ENCODE measurements at places on chromosomes 6 and 20.

GRCh38 chr6:39208223-39208739, 21.0 kb downstream of the KCNK5 start:
- no peak for DNase-seq

DNA sequence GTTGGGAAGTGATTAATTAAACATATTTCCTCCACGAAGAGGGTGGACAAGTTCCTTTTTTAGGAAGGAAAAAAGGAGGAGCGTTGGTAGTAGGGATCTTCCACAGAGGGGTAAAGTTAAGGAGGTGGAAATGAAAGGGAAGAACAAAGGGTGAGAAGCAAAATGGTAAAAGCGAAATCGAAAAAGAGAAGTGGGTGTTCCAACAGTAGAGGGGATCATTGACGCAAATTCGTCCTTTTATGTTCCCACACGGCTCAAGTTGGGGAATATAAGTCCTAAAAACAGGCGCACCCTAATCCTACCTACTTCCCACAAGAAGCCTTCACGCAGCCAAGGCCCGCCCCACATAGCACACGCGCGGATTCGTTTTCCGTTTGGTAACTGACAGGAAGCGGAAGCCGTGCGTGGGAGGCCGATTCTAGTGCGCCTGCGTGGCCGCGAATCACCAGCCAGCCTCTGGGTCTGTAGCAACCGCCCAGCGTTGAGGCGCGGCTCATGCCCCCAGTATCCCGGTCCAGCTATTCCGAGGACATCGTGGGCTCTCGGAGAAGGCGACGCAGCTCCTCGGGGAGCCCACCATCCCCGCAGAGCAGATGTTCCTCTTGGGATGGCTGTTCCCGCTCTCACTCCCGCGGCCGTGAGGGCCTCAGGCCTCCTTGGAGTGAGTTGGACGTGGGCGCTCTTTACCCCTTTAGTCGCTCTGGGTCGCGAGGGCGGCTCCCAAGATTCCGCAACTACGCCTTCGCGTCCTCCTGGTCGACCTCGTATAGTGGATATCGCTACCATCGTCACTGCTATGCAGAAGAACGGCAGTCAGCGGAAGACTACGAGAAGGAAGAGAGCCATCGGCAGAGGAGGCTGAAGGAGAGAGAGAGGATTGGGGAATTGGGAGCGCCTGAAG, at the start of gene NKAPL:
NKAPL (plus strand) TSS at position 421 of the 901 bp plus-strand sequence; CDS start at position 496, 75 bp downstream.
- DNase-seq, result peak; percentile 77

- no peak for DNase-seq
Measured at GRCh38 chr6:39086294-39086693, 28.7 kb downstream of the SAYSD1 start.

- DNase-seq, result peak; percentile 68
Measured at GRCh38 chr6:126797981-126798380, 320.5 kb upstream of the RSPO3 start.

DNA sequence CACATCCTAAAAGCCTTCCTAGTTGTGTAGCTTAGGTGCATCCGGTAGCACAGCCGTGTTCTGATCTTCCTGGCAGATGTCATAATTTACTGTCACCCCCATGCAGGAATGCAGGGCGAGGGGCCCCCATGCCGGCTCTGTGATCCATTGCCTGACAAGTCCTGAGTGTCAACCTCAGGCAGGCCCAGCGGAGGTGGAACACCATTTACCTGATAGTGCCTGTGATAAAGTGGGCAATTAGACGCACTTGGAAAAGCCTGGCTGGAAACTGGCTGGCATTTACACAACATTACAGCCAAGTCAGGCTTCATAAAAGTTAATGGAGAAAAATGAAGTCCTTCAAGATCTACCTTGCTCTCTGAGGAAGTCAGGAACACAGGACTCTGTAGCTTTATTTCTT, 521.4 kb upstream of the JAG1 start:
- DNase-seq, result no peak
